ENCODE measurements at places on chromosomes 7 and 10.
A peak's percentile ranks its signal among the peaks of the same experiment; 100 is the strongest.

GRCh38 chr10:77011874-77012811 is 625.5 kb downstream of the KCNMA1 start:
- no peak for DNase-seq

- DNase-seq: no peak
Observed at GRCh38 chr7:80520199-80520598, 8.3 kb upstream of the GNAT3 start.

DNA sequence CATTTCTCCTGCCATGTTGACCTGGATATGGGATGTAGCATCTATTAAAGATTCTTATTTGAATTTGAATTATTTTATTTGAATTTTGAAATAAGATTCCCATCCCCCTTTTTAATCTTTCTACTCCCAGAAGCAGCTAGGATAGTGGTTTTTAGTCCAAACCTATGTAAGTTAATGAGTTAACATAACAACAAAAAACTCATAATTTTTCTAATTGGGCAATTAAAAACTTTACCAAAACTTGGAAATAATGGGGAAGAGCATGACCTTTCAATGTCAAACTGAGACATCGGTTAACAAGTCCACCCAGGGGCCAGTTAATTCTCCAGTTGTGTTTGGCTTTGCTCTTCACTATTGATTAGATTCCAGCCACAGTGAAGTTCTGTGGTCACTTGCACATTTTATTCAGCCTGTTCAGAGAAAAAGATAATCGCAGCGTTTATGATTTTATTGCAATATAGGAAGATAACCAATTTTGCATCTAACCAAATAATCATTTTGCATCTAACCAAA is 1.2 kb upstream of the FAM13C start:
- DNase-seq: no peak

DNA sequence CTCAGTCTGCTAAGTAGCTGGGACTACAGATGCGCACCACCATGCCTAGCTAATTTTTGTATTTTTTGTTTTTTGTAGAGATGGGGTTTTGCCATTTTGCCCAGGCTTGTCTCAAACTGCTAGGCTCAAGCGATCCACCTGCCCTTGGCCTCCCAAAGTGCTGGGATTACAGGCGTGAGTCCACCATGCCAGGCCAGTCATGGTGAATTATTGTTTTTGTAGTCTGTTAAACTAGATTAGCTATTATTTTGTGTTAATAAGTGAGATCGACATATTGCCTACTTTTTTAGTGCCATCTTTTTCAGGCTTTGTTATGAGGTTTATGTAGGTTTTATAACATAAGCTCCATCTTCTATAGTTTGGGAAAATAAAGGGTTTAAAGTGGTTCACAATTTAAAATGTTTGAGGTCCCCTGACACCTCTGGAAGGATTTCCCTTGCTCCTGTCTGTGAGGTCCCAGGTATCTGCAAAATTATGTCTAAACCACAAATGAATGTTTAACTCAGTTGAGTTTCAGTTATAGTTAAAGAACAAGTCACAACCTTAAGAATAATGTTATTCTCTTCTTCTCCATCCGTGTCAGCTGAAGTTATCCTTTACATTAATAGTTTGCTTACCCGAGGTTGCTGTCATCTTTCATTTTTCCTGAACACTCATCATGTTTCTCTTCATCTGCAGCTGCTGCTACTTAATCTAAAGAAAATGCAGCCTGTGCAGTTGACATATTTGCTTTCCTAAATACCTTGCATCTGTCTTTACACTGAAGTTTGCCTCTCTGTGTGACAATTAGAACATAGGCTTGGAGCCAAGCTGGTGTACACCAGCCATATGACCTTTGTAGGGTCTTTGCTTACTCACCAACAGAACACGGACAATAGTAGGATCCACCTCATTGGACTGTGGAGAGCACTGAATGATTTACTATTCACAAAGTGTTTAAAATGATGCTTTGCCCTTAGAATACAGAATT is 8.9 kb upstream of the VSTM4 start:
- DNase-seq: peak; percentile 20

DNA sequence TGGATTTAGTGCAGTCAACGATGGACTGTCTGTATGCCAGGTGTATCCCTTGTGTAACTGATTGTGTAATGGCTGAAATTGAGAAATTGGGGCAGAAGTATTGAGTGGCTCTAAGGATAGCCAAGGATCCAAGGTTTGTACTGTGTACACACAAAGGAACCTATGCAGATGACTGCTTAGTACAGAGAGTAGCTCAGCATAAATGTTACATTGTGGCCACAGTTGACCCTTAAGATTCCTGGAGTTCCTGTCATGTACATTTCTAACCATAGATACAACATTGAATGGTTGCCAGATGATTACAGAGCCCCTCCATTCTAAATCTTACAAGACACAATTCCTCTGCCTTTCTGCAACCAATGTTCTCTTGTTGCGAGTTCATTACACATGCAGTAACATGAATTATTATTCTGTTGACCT is 25.3 kb downstream of the CCDC126 start:
- no peak for DNase-seq

DNA sequence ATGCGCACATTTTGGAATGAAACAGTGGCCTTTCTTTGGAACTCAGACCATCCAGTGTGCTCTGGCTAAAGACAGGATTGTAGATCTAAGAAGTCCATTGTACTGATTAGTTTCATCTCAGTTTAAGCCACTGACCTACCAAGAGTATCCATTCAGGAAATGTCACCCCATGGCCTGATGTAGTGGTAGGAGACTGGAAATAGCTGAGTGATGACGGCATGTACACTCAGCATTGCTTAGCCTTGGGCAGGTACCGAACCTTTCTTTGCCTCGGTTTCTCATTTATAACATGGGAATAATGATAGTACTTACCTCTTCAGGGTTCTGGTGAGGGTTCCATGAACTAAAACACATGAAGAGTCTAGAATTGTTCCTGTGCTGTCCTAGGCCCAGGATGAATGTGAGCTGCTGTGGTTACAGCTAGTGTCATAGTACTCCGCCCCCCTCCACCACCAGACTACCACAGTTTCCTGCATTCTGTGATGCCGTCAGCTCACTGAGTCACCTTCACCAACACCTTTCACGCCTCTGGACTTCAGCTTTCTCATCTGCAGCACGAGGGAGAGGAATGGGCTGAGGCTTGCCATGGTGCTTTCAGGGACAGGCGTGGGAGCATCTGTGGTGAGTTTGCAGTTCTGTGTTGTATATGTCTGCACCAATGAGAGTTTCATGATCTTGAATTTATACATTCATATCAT is 484.0 kb upstream of the GALNT17 start:
- DNase-seq: peak; percentile 77

- no peak for DNase-seq
Observed at GRCh38 chr7:77306231-77307067, 106.8 kb upstream of the FGL2 start.

- DNase-seq: no peak
Observed at GRCh38 chr10:76993213-76993612, 644.4 kb downstream of the KCNMA1 start.

DNA sequence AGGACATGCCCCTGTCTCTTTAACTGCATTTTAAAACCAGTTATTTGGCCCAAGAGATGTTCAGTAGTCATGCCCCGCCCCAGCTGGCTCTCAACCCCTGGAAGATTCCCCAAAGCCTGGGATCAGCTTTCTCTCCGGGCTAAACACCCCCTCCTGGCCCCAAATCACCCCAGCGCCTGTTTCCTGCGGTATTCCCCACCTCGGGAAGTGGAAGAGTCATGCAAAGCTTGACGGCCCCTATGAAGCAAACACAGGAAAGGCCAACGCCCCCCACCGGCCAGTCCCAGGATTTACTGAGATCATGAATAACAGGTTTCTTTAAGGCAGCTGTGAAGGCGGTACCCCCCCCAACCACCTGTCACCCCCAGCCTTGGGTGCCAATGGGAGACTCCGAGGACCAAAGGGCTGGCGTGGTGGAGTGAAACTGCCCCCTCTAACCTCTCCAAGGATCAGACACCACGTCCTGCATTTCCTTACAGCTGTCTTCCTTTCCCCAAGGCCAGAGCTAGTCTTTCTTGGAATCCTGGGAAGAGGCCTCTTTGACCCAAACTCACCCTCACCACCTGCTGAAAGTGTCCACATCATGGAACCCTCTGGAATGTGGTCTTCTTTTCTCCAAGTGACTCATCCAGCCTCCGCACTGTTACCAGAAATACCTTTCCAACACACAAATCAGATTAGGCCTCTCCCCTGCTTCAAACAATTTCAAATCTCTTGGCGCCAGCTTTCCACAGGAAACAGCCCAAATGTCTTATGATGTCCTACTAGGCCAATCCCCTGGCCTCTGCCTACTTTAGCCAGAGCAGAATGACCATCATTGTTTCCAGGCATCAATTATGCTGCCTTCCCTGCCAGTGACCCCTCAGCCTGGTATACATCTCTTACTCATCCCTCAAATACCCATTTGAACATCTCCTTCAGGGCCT is 301.5 kb downstream of the ZEB1 start:
- DNase-seq: no peak

DNA sequence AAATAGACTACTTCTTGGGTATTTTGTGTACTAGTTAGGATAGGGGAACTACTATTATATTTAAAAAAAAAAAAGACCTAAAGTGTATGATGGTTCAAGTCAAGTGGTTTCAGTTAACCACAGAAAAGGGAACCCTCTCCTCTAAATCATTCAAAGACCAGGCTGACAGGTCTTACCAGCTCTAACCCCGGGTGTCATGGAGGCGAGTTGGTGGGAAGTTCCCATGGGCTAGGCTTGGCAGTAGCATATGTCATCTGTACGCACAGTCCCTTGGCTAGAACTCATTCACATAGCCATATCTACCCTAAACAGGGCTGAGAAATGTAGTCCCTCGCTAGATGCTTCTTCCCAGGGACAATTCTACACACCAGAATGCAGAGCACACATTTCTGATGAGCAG is 37.7 kb upstream of the KCNMA1 start:
- no peak for DNase-seq

GRCh38 chr7:122412441-122412840 is 107.9 kb upstream of the FEZF1 start:
- DNase-seq: no peak

DNA sequence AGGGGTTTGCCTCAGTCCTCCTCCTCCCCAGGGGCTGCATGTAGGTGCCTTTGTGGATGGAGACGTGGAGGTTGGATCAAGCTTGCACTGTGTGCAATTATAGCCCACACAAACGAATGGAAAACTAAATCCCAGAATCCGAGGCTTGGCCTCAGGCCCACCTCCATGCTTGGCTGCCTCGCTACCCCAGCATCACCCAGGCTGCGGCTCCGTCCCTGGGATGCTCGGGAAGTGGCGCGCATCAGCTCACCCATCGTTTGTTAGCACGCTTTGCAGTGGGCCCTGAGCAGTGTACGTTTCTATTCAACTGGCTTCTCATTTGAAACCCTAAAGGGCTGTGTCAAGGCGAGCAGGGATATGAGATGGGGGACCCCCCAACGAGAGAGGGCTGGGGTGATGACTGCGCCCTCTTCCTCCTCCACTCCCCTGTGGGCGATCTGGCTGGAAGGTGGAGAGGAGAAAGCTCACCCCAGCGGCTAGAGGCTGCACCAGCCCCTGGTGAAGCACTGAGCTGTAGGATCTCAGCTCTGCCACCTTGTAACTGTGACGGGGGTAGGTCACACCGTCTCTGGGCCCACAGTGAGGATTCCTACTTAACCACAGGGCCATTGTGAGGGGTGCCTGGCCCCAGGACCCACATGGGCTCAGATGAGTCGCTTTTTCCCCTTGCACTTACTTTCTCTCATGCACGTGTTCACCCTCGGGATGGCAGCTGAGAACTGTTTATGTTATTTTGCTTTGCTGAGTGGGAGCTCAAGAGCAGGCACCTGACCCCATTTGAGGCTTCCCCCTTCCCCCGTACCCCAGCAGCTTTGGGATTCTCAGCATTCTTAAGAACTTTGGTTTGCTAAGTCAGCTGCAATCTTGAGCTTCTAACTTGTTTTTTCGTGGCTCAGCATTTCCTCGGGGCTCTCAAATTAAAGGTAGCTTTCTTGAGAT is 12.7 kb upstream of the BTBD16 start:
- peak; percentile 16 for DNase-seq

DNA sequence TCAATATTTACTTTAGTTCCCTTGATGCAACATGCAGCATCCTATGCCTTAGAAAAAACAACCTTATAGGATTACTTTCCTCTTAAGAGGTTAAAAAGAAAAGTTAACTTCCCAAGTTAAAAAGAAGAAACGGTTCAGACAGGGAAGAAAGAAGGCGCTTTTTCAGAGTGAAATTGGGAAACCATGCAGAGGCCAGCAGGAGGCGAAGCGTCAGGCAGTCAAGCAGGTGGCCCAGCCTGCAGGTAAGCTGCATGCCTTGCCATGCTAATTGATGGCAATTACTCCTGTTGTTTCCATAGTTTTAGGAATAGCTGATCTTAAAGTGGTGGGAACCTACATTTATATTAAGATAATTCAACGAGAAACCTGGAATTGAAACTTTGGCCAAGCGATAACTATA is 302.6 kb upstream of the SP4 start:
- no peak for DNase-seq

DNA sequence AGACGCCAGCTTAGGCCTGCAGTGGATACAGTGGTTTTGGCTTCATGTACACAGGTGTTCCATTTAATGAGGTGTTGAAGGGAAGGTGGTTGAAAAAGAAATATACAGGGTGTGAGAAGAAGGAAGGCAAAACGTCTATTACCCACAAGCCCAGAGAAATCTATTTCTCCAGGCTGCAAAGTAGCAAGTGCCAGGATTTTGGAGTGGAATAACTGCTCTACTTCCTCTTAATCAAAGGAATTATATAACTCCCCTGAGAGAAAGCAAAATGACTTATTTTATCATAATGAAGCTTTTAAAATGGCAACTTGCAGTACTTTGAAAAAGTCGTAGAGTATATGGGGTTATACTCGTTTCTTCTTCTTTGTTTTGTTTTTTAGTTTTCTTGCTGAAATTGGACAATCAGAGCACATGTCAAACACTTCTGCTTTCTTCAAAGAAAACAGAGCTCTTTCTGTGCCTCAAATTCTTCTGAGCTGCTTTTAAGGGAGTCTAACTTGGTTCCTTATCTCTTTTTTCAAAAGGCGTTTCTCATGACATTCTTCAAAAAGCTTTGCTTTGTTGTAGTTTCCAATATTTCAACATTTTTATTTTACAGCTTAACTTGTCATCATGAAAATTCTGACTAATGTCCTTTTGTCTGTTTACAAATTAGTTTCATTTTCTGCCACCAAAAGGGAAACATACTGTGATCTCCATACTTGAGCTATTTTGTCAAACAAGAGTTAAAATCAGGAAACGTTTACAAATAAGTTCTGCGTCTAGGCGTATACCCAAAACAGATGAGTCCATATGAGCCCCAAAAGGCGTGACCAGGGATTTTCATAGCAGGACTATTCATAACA is 289.7 kb downstream of the FRMD4A start:
- DNase-seq: no peak

- no peak for DNase-seq
Observed at GRCh38 chr7:18558503-18558902, 63.0 kb downstream of the HDAC9 start.

GRCh38 chr10:121598263-121599249 is at the start of gene FGFR2:
FGFR2 (minus strand) TSS chr10:121598444; CDS start chr10:121593817, 4,627 bp downstream.
- DNase-seq: peak; percentile 49

DNA sequence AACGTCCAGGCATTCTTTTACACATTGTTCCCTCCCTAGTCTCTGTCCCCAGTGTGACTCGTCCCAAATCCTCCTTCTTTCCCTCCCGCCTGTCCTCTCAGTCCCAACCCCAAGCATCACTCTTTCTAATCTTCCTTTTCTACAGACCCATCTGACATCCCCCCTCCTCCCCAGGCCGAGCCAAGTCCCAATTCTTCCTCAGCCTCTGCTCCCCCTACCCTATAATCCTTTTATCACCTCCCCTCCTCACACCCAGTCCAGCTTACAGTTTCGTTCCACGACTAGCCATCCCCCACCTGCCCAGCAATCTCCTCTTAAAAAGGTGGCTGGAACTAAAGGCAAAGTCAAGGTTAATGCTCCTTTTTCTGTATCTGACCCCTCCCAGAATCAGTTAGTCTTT is 95.1 kb downstream of the MACC1 start:
- no peak for DNase-seq

GRCh38 chr10:119441151-119441821 is 101.2 kb downstream of the RGS10 start:
- DNase-seq: no peak

All from RCC 7860 (cell line).